EL (cell line): ENCODE measurements at places on chromosomes 6 and 20.
A peak's percentile ranks its signal among the peaks of the same experiment; 100 is the strongest.

GRCh38 chr6:20433321-20433720, 31.6 kb downstream of the E2F3 start:
- DNase-seq = no peak

- DNase-seq = no peak
Measured at GRCh38 chr6:52557389-52558265, 19.2 kb downstream of the TRAM2 start.

GRCh38 chr6:18823782-18824386, 436.7 kb downstream of the RNF144B start:
- peak; percentile 39 for DNase-seq

- DNase-seq = no peak
Measured at GRCh38 chr20:50392138-50392866, 117.9 kb upstream of the PTPN1 start.

DNA sequence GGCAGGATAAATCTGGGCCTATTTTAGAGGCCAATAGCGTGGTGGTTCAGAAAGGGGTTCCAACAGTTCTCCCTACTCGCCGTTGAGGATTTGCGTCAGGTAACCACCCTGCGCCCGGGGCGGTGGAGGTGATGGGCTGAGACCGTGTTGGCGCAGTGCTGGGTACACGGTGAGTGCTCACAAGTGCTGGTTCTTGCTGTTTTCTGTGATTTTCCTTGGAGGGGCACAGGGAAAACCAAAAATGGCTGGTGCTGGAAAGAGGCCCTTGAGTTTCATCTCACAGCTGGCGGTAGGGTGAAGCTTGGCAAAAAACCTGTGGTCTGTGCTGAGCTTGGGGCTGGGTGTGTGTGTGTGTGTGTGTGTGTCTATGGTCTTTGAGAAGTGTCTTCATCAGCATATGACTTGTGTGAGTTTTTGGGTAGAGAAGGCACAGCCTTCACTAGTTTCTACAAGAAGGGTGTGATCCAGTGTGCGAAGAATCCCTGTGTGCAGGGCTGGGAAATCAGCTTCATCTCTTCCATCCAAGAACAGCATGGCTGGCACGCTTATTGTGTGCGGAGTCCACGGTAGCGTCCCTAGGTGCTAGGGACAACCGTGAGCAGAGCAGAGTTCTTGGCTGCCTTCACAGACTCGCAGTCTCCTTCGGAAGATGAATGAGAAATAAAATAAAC, 35.3 kb upstream of the SCRT2 start:
- no peak for DNase-seq

- peak; percentile 28 for DNase-seq
Measured at GRCh38 chr6:474453-475185, 83.1 kb downstream of the IRF4 start.

DNA sequence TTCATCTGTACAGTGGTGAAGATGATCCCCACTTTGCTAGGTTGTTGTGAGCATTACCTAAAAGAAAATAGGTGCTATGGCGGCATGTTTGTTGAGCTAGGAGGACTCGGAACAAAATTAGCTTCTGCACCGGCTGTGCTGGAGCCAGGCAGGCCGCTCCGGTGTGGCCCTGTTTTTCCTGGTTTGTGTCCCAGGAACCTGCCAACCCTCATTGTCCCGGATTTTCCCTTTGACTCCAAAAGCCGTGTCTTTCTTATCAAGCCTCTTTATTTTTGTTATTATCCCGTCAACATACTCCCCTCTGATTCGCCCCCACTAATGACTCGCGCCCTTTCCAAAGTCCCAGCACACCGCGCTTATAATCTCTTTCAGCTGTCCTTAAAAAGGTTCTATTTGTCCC, 117.0 kb downstream of the MYLK4 start:
- DNase-seq = no peak

- DNase-seq = peak; percentile 2
Measured at GRCh38 chr20:60035-60918, 27.2 kb upstream of the DEFB125 start.

GRCh38 chr6:2819978-2820377, 21.7 kb downstream of the SERPINB1 start:
- no peak for DNase-seq

DNA sequence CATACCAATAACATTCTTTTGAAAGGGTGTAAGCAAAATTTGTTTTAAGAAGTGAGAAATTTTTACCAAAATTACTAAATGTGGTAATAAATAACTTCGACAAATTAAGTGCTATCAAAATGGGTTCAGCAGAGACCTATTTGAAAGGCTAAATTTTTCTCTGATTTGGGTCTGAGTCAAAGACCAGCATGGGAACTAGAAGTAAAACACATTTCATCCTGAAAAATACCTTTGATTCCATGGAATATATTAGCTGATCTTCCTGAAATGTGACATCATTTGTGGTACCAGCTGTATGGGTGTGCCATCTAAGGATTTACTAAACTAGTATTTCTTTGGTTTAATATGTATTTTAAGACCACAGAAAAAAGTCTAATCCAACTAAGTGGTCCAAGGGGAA, 63.6 kb downstream of the BLOC1S5 start:
- no peak for DNase-seq

DNA sequence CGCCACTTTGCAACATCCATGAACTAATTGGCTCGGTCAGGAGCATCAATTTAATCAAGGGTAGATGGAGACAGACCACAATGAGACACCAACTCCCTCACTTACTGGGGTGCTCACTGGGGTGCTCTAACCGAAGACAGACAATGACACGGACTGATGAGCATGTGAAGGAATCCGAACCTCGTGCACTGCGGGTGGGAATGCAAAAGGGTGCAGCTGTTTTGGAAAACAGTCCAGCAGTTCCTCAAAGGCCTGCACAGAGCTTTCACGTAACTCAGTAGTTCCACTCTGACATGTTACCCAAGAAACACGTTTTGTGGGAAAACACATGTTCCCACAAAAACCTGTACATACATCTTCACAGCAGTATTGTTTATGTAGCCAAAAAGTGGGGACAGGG, 26.8 kb downstream of the ANKRD60 start:
- DNase-seq = no peak

DNA sequence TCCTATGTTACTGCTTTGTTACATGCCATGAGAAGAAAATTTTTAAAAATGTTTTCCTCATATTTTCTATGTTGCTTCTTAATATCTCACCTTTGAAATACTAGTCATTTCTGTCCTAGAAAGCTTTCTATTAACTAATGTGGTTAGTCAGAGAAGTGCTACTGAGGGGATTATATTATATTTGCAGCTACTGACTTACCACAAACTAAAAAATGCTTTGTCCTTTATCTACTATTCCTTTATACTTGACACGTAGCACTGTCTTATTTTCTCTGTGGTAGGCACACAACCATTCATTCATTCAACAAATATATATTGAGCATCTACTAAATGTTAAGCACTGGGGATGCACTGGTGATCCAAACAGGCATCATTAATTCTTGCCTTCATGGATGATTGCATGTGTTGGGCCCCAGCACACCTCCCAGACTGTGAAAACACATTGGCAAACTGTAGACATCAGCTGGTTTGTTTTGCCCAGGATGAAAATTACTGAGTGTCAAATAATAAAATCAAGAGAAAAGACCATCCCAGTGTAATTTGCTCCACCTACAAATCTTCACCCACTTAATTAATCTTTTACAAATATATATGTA, 10.7 kb upstream of the MLIP start:
- no peak for DNase-seq

GRCh38 chr6:165204807-165205545, 104.4 kb downstream of the C6orf118 start:
- DNase-seq = no peak
